Cardiac septum (tissue), 1 donor: ENCODE measurements at places on chromosomes 1 and 21.

DNA sequence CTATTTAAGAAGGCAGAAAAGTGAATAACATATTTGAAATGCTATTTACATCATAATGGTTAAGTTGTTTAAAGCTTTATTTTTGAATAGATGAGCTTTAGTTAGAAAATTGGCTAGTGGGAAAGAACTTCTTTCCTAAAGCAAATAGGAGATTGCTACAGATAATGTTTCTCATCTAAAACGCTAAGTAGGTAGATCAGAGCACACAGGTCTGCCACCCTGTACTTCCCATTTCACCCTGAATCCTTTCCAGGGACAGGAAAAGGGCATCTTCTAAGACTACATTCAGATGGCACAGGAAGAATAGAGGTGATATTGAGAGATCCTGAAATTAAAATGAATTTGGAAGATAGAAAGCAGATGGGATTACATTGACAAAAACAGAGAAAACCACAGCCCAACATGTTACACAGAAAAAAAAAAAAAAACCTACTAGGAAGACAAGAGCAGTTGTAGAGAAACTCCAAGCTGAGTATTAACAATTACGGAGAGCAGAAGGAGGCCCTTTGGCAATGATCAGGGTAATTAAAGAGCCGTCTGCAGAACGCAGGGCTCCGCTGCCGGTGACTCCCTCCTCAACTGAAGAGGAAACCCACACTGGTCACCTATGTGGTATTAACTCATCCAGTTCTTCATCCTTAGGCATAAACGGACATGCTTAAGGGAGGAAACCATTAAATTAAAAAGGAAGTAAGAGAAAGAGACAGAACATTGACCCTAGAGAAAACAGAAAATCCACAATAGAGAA, 53.6 kb upstream of the MAP10 start:
- DNase-seq: no peak

GRCh38 chr1:230103306-230104173, 36.5 kb downstream of the GALNT2 start:
- DNase-seq: no peak

GRCh38 chr1:214271174-214271858, 9.6 kb upstream of the SMYD2 start:
- no peak for DNase-seq

DNA sequence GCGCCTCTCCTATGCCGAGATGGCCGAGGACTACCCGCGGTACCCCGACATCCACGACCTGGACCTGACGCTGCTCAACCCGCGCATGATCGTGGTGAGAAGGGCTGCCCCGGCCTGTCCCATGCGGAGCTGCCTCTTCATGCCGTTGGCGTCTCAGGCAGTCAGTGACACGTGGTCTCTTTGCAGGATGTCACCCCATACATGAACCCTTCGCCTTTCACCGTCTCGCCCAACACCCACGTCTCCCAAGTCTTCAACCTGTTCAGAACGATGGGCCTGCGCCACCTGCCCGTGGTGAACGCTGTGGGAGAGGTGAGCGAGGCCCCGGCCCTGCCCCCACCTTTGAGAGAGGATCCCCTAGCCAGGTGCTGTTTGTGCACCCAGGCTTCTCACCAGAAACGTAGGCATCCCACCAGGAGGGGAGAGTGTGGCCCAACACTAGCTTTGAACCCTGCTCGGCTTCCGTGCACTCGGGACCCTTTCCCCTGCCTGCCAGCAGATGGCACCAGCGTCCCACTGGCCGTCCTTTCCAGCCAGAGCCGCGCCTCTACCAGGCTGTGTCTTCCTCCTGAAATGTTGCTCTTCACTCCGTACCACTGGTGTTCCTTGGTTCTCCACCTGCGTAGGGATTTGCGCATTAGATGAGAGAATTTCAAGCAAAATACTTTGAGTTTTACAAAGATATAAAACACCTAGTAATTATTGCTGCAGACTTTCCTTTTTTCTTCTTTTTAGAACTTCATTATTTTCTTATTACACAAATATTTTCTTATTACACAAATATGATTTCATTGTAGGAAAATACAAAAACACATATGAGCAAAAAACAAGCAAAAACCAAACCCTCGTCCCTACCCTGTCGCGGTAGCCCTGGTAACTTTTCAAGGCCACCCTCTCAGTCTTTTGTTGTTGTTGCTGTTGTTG, 9.0 kb downstream of the NPPA start:
- DNase-seq: peak; percentile 91

DNA sequence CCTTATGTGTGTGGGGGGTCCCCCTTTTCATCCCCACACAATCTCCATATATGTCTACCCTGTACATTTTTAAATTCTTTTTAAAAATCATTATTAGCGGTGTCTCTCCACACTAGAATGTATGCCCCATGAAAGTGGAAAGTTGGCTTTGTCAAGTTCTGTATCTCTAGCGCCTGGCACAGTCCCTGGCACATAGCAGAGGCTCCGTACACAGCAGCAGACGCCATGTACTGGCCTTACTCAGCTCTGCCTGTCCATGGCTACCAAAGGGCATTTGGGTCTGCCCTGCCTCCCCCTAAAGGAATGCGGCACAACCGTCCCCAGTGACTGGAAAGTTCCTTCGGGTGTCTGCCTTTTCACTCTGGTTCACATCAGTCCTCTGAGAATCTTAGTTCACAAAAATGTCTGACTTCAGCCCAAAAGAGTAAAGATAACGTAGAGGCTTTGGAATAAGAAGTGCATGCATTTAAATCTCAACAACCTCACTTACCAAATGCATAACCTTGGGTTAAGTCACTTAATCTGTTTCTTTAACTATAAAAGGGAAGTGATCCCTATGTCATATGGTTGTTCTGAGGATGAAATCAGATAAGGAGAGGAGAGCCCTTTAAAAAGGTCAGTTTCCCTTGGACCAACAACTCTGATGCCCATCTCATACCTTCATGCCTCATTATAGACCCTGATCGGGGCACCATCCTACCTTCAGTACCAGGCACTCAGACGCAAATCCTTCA, 61.1 kb downstream of the CD46 start:
- DNase-seq: peak; percentile 75

- DNase-seq: no peak
These were observed 356.0 kb downstream of the S1PR1 start for GRCh38 chr1:101592845-101593244.

GRCh38 chr1:171142416-171143385, 42.4 kb upstream of the FMO2 start:
- no peak for DNase-seq

GRCh38 chr1:236140705-236141446, 1.5 kb upstream of the GPR137B start:
- no peak for DNase-seq

GRCh38 chr1:6961905-6962477, 176.7 kb downstream of the CAMTA1 start:
- no peak for DNase-seq

DNA sequence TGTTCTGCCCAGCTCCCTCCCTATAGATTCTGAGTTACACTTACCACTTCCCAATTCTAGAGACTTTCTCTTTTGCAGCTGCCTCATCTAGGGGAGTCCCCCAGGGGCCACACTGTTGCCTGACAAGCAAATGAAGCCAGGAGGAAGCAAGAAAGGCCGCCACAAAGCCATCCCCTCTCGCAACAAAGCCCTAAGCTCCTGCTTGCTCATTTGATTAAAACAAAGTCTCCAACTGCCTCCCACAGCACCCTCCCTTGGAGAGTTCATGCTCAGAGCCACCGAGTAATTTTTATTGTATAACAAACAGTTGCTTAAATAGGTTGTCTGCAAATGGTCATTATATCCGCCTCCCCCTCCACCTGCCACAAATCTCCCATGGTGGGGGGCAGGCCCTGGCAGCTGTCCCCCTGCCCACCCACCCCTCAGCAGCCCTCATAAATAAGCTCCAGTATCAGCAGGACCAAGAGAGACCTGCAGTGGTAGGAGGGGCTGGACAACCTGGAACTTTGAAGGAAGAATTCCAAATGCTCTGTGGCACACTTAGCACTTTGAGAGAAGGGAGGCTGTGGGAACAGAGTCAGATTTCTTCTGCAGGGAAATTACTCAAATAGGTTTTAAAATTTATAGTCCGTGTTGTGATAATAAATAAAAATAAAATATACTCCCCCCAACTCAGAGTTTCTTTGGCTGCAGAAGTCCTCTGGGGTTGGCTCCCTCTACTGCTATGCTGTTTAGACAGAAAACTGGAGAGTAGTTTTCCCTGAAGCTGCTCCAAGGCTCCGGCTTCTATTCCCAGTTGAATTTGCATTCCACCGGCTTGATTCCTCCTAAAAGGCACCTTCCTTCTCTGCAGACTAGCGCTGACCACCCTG, 237.5 kb downstream of the TTLL7 start:
- no peak for DNase-seq

GRCh38 chr1:247376659-247377058, 39.3 kb upstream of the NLRP3 start:
- DNase-seq: peak; percentile 26

DNA sequence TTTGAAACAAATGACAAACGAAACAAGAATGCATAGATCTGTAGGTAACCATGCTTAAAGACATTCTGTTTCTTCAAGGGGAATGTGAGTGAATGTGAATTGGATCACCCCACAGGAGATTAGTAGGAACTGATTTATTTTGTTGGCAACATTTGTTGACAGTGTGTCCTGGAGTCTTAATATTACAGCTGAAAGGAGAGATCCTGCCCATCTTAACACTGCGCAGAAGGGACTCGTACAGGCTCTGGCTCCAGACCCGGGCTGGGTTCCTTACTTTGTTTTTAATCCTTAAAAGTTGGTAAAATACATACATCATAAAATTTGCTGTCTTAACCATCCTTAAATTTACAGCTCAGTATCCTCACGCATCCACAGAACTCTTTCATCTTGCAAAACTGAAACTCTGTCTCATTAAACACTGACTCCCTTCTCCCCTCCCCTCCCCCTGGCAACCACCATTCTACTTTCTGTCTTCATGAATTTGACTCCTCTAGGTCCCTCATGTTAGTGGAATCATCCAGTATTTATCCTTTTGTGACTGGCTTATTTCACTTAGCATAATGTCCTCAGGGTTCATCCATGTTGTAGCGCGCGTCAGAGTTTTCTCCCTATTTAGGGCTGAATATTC, 74.1 kb downstream of the GALNT2 start:
- DNase-seq: no peak

- DNase-seq: peak; percentile 75
These were observed 26.6 kb downstream of the CRYAA start for GRCh38 chr21:43195121-43196021.

DNA sequence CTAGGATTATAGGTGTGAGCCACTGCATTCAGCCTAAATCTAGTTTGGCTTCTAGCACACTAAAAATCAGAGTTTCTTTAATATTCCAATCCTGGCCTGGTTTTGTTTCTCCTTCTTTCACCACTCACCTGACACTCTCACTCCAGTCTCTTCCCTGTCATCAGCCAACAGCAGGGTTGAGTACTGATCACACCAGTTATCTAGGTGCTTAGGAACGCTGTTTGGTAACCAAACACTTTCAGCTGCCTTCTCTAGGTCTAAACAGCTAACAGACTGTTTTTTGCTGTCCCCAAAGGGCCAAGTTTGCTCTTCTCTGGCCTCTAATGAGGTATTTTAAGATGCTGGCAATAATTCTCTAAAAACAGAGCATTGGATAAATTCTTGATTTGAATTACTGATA, 17.7 kb upstream of the FRRS1 start:
- no peak for DNase-seq

DNA sequence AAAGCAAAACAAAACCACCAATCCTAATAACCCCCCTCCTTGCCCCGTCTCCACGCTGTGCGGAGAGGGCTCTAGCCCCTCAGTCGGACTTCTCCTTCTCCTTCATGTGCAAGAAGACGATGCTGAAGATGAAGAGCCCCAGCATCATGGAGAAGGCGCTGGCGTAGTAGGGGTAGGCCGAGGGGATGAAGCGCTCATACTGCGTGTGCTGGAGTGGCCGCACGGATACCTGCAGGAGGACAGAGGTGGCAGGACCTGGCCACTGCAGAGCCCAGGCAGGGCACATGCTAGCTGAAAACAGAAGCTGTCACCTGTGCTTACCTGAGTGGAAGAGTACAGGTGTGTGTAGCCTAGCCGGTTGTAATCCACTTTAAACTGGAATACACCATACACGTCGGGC, 8.9 kb downstream of the DDOST start:
- DNase-seq: no peak

DNA sequence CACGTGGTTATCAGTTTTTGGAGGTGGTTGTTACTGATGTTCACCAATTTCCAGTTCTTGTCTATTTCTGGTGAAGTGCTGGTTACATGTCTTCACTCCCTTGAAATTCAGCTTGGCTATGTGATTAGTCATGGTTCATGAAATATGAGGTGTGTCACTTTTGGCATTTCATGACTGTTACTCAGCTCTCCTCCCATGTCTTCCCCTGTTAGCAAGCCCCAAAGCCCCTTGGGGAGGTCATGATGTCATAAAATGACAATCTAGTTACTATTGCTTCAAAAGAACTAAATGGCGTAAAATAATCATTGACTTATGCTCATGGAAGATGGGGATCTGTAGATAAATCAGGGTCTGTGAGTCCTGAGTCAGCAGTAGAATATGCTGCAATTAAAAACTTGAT, 425.1 kb downstream of the SETD4 start:
- DNase-seq: no peak

DNA sequence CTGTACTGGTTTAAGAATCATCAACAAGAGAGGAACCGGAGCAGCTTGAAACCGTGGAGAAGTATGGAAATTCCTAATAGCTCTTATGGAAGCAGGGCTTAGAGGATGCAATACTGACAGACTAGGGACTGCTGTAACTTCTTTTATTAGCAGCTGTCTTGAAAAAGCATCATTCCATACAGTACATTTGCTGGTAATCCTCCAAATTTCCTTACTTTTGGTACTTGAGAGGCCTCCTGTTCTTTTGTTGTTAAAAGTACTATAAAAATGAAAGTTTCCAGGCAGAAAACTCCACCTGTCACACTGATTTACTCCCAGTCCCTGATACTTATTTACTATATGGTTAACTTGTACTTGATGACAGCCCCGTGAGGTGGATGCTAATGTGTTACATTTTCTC, 7.7 kb downstream of the OMA1 start:
- no peak for DNase-seq

GRCh38 chr1:212980123-212980785, 29.9 kb downstream of the VASH2 start:
- DNase-seq: no peak

- DNase-seq: no peak
These were observed 10.0 kb downstream of the MEX3A start for GRCh38 chr1:156072251-156072650.

DNA sequence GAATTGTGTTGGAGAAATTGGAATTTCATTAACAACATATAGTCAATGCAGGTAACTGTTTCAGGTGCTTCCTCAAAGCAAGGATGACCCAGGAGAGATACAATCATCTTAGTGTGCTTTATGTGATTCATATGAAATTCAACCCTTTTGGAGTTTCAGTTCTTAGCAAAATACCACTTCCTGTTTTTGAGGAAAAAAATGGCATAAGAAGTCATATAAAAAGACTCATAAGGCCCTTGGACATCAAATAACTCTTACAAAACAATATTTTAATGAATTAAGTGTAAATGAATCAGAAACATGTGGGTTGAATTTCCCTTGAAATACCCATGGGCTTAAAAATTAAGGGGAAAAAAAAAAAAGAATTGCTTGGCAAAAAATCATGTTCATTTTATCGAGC, 926.6 kb downstream of the LTN1 start:
- DNase-seq: no peak
